ENCODE measurements at places on chromosomes 1 and 21.
A peak's percentile ranks its signal among the peaks of the same experiment; 100 is the strongest.

DNA sequence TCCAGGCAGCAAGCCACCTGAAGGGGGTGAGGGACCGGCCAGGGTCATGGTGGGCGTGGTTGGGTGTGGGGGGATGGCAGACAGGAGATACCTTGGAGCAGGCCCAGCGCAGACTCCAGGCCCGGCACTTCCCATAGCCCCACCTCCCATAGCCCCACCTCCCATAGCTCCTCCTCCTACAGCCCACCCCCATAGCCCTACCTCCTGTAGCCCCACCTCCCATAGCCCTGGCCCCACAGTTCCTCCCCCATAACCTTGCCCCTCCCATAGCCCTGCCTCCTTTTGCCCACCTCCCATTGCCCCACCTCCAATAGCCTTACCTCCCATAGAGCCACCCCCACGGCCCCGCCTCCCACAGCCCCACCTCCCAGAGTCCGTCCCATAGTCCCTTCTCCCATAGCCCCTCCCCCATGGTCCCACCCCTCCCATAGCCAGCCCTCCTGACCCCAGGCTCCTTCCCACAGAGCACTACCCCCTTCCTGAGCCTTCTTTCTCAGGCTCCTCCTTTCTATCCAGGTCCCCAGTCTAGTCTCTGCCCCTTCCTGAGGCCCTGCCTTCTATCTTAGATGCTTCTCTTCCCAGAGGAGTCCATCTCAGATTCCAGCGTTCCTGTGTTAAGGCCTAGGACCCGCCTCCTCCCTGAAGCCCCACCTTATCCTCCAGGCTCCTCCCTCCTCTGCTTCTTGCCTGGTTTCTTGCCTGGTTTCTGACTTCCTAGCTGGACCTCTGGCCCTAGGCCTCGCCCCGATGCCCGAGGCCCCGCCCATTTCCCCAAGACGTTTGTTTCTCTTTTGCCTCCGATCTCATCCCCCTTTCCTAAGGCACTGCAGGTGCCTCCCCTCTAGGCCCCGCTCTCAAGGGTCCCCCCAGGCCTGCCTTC, 46.8 kb downstream of the PTPRU start:
- DNase-seq: peak; percentile 30

DNA sequence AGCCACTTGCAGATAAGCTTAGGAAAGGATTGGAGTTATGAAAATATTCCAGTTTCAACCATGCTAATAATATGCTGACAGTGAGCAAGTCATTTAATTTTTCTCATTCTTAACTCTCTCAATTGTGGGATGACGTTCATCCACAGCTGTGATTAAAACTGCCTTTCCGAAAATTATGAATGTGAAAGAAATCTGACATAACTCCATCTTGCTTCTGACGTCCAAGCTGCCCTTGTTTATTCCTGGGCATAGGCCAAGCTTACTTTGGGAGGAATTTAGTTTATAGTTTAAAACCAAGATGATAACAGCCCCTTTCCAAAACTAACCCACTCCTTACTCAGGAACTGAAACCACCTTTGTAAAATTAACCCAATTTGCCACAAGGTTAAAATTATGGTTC, 11.0 kb upstream of the RGS18 start:
- DNase-seq: no peak

DNA sequence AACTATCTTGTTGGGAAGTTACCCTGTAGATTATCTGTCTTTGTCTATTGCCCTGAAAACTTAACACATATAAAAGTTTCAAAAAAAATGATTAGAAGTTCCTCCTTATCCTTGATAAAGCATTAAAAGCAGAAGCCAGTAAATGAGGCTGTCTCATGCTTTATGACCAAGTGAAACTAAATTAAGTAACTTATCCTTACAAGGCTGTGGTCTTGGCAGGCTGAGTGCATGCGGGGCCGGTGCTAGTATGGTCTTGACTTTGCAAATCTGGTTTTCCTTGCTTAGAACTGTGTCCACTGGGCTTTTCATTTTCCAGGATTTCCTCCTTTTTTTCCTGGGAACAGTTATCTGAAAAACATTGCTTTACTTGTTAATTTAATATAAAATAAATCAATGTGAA, 43.1 kb downstream of the PCNX2 start:
- DNase-seq: no peak

- DNase-seq: no peak
Measured at GRCh38 chr1:60813071-60813470, 269.3 kb upstream of the NFIA start.

- DNase-seq: peak; percentile 79
Measured at GRCh38 chr21:36929622-36930021, 36.8 kb downstream of the HLCS start.

Measured in epithelial cell of esophagus (primary cell).